Stimulated activated CD4-positive, alpha-beta T cell treated with anti-CD3 and anti-CD28 coated beads, Interleukin-4, amount 100 ng/mL, for 24 hours (primary cell): ENCODE measurements at places on chromosomes 1 and 21.
A peak's percentile ranks its signal among the peaks of the same experiment; 100 is the strongest.

- DNase-seq: no peak
Measured at GRCh38 chr1:213883618-213884017, 104.2 kb upstream of the PROX1 start.

DNA sequence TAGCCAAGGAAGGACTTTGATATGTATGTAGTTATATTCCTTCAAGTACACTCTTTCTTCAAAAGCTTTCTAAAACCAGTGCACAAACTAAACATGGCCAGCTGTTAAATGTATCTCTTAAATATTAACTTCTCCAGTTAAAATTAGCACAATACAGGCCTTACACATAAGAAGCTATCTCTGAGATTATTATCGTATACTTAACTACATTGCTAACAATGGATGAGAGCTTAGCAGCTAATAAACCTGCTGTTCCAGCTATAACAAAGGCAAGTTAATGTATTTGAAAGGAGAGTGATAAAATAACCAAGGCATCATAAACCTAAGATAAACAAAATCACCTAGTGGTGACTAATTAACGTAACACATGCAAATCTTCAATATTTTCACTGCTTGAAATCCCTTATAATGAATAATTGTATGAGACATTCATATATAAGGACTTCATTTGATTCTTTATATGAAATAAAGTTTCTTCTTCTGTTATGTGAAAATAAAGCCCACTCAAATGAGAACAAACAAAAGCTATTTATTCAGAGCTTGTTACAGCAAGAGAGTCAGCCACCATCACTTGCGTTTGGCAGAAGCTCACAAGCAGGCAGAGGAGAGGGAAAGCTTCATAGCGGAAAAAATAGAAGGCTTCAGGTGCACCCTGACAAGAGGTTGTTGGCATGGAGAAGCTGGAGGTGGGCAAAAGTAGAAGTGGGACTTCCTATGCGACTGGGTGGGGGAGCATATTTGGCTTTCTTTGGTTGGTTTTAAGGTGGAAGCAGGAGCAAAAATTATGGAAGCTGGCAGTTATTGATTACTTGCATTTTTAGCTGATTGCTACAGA, 274.1 kb upstream of the CHRM3 start:
- no peak for DNase-seq

GRCh38 chr1:162003830-162004215, 19.8 kb downstream of the OLFML2B start:
- no peak for DNase-seq

- DNase-seq: no peak
Measured at GRCh38 chr1:190479050-190479397, 1.4 kb upstream of the BRINP3 start.

- no peak for DNase-seq
Measured at GRCh38 chr1:151504759-151505158, 6.4 kb upstream of the CGN start.

- no peak for DNase-seq
Measured at GRCh38 chr1:214718724-214719123, 115.7 kb downstream of the CENPF start.

DNA sequence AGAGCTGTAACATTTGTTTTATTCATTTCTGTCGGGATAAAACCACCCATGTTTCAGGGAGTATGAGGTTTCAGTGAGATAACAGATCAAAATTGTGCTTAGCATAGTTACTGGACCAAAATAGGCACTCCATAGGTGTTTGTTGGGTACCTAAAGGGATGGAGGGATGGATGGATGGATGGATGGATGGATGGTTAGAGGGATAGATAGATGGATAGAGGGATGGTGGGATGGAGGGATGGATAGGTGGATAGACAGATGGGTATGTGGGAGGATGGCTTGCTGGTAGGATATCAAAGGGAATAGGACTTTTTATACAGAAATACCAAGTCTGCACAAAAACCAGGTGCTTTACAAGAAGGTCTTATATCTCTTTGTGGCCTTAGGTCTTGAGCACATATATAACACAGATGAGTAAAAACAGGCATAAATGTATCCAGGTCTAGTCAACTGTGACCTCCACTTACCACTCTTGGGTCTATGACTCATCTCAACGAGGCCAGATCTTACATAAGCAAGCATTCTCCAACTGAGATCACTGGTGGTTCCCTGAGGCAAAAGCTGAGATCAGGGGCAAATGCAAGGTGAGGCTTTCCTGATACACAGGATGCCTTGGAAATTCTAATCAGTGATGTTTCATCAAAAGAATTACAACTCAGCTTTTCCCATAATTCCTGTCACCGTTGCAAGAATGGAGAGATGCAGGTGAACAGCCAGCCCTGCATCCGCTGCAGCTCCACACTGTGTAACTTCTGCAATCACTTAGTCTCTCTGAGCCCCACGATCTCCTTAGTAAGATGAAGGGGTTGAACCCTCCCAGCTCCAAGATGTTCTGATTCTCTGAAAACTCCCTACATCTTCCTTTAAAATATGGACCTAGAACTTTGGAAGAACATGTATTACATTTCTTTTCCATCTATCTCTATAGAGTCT, 32.0 kb downstream of the PTAFR start:
- peak; percentile 34 for DNase-seq

GRCh38 chr1:73887412-73887811, 310.6 kb downstream of the LRRIQ3 start:
- DNase-seq: no peak

- DNase-seq: no peak
Measured at GRCh38 chr1:219670426-219671149, 57.7 kb upstream of the ZC3H11B start.

DNA sequence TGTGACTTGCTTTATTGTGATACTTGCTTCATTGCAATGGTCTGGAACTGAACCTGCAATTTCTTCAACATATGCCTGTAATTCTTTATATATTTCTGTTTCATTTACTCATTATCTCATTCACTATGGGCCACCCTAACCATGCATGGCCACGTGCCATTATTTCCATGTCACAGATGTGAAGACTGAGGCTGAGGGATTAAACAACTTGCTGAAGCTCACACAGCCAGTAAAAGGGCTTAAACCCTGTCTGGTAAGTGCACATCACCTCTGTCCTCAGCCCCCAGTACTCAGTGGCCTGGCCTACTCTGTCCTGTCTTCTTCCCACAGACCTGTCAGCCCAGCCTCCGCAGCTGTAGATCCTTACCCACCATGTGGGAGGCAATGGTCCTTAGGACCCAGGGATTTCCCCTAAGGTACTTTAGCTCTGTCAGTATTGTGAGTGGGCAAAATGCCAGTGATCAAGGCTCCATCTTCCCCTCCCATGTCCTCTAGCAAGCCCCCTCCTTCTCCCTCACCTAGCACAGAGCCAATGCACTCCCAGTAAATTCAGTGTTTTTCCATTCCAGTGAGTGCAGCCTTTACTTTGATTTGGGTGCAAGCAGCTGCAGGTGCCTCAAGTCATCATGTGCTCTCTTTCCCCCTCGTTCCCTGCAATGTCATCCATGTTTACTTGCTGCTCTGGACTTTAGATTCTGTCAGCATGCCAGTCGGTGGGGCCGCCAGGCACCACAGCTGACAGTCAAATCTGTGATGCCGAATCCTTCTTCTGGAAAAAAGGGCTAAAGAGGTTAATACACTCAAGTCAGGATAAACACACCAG, 228.2 kb upstream of the PROX1 start:
- no peak for DNase-seq

DNA sequence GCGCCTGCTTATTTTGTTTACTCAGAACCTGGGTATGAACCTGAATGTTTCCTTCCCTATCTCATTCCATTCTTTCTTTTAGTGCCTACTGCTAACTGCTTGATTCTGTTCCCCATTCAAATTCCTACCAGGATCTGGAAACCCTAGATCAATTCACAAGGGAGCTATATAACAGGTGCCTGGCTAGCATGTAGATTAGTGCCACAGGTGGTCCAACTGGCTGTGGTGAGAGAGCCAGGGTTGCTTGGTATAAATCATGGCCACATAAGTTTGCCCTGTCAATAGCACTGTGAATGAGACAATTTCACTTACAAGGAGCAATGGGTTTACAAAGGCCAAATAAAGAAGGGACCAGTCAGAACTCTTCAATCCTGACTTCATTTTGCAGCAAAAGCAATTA, 6.6 kb upstream of the PRPF38B start:
- DNase-seq: no peak

DNA sequence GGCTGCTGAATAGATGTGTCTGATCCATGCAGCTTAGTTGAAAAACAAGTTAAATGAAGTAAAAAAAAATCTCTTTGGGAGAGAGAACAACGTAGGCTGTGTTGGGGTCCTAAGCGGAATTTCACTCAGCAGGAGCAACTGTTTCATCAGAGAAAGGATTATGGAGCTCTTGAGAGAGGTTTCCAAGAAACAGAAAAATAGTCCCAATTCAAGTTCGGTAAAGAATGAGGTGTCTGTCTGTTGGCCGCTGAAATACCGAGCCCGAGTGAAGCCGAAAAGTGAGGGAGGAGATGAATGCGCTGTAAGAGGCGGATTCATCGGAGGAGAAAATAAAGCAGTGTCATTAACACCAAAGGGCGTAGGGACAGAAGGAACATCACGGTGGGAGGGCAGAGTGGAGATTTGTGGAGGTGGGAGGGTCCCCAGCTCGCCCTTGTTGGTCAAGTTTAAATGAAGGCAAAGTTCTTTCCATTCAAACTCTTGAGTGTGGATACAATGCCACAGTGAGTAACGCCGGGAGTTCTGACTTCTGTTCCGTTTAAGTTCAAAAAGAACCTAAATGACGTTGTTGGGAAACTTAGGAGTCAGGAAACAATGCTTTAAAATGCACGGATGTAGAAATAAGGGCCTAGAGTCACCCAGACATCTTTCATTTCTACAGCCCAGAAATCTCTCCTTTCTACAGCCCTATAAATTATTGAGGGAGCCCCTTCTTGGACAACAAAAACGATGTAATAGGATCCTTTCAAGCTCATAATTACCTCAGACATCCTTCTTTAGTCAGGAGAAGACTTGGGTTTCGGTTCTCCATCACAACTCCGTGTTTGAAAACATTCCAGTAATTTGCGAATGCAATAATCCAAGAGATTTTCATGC, 15.6 kb upstream of the SLC45A1 start:
- no peak for DNase-seq

GRCh38 chr1:186531561-186532165, 70.7 kb upstream of the PDC start:
- no peak for DNase-seq

- DNase-seq: no peak
Measured at GRCh38 chr1:17139637-17140036, 20.4 kb upstream of the PADI2 start.

- DNase-seq: no peak
Measured at GRCh38 chr21:44509539-44509938, 30.5 kb downstream of the KRTAP10-1 start.

GRCh38 chr1:172724765-172725613, 66.1 kb downstream of the FASLG start:
- no peak for DNase-seq

- DNase-seq: no peak
Measured at GRCh38 chr1:153348511-153349362, at the start of gene PGLYRP4. TSS of gene PGLYRP4 (minus strand) at chr1:153348841. CDS start at chr1:153347932, 909 bp downstream.

- DNase-seq: no peak
Measured at GRCh38 chr1:40161888-40162397, 756 bp downstream of the RLF start.

DNA sequence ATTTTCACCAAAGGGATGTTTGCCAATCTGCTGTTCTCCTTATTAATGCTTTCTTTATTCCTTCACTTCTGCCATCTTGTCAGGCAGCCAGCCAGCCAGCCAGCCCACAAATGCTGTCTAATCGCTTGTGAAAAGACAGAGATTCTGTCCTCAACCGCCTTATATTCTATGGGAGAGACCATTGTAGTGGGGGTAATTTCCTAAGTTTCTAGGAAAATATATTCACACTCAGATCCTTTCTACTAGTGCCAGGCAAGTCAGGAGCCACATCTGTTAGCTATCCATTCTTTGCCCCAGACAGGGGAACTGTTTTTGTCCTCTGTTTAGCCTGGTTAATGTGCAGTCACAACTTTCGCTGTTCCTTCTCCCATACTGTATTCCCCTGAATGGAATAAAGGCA, 1023.1 kb downstream of the ADGRL2 start:
- no peak for DNase-seq
